ENCODE measurements at places on chromosomes 6 and 20.

- DNase-seq: no peak
These were observed 4.7 kb upstream of the CENPW start for GRCh38 chr6:126335210-126335609.

DNA sequence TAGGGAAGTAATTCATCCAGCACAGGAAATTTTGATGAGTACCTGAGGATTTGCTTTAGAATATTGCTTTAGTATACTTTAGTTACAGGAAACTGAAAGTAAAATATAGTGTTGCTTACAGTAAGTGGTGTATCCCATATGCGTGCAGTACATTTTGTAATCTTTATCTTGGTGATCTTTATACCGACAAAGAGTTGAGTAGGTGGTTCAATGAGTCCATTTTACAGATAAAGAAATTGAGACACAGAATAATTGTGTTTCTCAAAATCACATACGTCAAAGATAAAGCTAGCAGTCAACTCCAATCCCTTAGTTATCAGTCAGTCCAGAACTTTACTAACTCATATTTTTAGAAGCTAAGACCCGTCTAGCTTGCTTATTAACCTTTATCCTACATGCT lies 65.8 kb upstream of the E2F3 start:
- no peak for DNase-seq

DNA sequence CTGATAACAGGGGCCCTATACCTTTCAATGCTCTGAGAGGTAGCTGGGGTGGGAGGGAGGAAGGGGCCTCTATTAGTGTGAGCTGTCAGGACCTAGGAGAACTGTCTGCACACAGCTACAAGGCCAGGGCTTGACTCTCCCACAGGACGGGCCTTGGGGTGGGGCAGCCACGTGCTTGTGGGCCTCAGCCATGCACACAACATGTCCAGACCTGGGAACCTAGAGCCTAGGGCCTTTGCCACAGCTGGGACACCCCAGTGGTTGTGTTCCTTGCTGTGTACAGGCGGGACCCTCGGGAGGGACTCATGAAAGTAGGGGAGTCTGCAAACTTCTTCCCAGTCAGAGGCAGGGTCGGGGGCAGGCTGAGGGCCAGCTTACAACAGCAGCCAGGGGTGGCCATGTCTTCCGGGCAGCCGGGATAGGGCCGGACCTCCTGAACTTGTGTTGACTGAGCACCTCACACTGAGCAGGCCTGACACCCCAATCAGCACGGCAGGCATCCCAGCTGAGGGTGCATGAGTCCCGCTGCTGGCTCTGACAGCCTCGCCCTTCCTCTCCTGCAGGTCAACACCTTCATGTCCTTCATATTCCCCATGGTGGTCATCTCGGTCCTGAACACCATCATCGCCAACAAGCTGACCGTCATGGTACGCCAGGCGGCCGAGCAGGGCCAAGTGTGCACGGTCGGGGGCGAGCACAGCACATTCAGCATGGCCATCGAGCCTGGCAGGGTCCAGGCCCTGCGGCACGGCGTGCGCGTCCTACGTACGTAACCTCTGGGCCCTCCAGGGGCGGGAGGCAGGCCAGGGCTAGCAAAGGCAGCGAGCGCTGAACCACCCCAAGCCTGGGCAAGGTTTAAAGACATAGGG lies 41.9 kb upstream of the MRGBP start:
- DNase-seq: no peak

- no peak for DNase-seq
These were observed 631.1 kb downstream of the PKHD1 start for GRCh38 chr6:51456282-51456681.

DNA sequence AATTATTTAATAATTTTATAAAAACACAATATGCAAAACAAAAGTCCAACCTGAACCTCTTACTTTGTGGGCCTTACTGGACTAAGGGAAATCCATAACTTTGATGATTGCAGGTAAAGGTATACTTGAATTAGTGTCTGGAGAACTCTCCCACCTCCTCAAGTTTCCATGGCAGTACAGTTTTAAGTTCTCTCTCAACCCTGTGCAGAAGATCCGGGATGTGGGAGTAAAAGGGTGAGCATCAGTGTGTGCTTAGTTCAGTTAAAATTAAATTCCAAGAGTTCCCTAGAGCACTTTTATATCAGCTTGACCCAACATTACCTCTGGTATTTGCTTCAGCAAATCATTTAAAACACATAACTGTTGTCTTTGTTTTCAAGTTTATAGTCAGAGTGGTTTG lies 47.5 kb downstream of the RIMS1 start:
- DNase-seq: no peak

- DNase-seq: no peak
These were observed 14.8 kb downstream of the TRIM31 start for GRCh38 chr6:30097902-30098768.

DNA sequence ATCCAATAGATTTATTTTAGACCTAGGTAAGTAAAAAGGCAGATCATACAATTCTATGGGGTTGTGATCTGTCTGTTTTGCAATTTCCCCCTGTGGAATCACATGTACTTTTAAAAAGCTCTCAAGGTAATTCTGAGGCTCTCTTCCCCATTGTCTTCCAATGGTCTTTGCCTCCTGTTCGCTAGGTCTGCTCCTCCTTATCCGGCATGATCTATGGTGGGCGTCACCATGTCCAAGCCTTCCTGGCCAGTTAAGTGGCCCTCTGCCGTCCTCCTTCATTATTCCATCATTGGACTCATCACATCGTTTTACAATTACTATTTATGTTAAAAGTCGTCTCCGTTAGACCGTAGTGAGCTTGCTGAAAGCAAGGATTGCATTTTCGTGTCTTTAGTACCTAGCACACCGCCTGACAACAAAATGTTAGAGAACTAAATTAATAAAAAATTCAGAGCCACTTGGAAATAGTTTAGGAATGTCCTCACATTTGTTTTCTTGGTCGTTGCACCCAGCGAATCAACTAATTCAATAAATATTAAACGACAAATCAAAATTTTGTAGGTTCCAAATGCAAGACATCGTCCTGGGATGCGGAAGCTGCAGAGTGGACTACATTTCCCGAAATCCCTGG lies 2.2 kb upstream of the STXBP5 start:
- no peak for DNase-seq

- DNase-seq: no peak
These were observed 76.0 kb upstream of the NHSL1 start for GRCh38 chr6:138575257-138575656.

- no peak for DNase-seq
These were observed 59.5 kb upstream of the ARMH2 start for GRCh38 chr6:24858177-24858653.

- DNase-seq: no peak
These were observed 243.0 kb downstream of the TSHZ2 start for GRCh38 chr20:53215166-53215565.

- DNase-seq: no peak
These were observed 101.1 kb upstream of the EMILIN3 start for GRCh38 chr20:41467690-41468089.
